ENCODE measurements at places on chromosomes 13 and 19.

DNA sequence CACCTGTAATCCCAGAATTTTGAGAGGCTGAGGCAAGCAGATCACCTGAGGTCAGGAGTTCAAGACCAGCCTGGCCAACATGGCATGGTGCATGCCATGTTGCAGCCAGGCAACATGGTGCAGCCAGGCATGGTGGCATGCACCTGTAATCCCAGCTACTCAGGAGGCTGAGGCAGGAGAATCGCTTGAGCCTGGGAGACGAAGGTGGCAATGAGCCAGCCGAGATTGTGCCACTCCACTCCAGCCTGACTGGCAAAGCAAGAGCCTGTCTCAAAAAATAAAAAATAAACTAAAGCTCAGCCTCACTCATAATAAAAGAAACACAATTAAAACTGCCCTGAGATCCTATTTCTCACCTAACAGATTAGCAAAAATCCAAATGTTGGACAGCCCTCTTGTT is 49.7 kb upstream of the MAP3K10 start:
- no peak for DNase-seq

- DNase-seq, result no peak
Measured at GRCh38 chr19:19205416-19206410, 2.5 kb upstream of the NR2C2AP start.

DNA sequence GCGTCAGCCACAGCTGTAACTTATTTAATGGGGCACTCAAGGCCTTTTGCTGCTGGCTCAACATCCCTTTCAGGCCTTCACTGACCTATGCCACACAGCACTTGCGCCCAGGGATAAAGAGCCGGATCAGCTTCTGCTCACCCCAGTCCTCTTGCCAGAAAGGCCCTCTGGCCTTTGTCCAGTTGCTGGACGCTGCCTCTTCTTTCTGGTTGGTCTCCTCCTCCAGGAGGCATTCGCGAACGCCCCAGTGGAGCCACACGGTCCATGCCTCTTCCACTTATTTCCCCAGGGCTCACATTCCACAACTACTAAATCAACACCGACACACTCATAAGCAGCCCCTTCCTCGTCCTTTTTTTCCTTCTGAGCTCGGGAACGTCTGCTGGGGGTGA is 3.7 kb upstream of the ZNF329 start:
- peak; percentile 74 for DNase-seq

- DNase-seq, result no peak
Measured at GRCh38 chr19:4521170-4521887, 3.0 kb upstream of the PLIN4 start.

DNA sequence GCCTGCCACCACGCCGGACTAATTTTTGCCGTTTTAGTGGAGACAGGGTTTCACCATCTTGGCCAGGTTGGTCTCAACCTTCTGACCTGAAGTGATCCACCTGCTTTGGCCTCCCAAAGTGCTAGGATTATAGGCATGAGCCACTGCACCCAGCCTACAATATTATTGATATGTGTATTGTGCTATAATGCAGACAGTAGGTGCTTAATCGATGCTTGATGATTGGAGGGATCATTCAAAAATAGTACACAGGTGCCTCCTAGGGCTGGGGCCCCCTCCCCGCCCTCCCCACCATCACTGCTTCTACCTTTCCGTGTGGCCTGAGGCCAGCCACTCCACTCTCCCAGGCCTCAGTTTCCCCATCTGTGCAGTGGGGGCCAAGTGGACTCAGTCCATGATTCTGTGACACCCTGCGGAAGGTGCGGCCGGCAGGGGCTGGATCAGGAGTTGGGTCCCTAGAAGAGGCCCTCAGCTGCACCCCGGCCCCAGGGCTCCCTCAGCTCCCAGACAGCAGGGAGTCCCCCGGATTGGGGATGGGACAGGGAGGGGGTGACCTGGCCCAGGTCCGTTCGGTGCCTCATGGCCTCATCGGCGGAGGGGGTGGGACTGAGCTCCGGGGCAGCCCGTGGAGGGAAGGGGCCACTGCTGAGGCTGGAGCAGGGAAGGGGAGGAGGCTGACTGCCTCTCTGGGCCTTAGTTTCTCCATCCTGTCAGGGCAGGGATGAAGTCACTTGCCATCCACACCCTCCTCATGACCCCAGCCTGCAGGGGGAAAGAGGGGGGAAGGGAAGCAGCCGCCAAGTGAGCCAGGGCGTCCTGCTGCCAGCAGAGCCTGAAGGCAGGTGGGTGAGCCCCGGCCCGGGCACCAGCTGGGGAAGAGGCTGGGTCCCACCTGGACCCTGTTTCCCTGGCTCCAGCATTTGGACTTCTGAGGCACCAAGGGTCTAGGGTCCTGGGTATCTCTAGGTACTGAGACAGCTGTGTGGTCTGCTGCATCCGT is 1.2 kb downstream of the ADAMTSL5 start:
- DNase-seq, result no peak

- no peak for DNase-seq
Measured at GRCh38 chr19:49779731-49780555, 13.1 kb downstream of the AP2A1 start.

Measured in coronary artery (tissue), 2 donors.